ENCODE measurements at places on chromosomes 11 and 22.

DNA sequence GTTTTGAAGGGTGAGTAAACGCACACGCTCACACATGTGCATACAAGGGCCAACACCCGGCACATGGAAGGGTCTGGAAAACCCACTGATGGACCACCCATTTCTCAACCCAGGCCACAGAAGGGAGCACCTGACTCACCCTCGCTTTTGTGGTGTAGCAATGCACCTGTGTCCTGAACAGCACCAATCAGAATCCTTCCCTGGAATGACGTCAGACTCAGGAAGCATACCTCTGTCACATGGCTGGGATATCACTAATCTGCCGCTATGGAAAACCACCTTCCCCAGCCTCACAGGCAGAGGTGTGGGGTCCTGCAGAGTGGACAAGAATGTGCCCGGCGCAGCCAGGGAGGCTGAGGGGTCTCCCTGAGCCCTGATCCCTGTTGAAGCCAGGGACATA lies 9.0 kb upstream of the OSM start:
- DNase-seq: no peak

GRCh38 chr11:28838741-28839140 lies 730.6 kb downstream of the METTL15 start:
- no peak for DNase-seq

GRCh38 chr11:118910309-118911112 lies 15.2 kb downstream of the BCL9L start:
- DNase-seq: no peak

DNA sequence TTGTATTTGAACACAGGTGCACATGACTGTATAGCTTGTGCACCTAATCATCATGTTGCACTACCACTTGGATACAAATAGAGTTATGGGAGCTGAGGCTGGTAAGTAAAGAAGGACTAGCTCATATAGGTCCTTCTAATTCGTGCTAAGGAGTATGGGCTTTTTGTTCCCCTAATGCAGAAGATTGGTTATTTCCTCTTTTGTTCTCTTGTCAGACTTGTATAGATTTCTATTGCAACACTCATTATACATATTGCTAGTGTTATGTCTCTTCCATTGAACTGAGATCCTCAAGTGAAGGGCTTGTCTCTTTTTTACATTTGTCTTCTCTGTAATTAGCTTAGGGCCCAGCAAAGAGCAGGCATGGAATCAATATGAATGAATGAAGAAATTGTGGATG lies 54.1 kb upstream of the ARHGAP20 start:
- no peak for DNase-seq

GRCh38 chr11:134676516-134677287 lies 264.7 kb upstream of the B3GAT1 start:
- no peak for DNase-seq

DNA sequence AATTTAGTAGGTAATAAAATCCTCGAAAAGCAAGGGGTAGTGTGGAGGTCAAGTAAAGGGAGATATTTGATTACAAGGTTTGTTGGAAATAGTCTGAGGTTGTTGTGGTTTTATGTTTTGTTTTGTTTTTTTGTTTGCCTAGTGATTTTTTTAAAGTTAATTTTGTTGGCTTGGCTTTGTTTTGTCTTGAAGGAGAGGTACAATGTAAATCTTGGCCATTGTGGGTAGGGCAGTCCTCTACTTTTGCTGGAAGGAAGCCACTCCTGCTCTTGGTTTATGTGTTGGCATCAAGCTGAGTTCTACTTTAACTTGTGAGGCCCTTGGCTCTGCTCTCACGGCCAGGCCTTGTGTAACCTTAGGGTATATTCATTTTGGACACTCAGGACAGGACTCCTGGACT lies 3.2 kb downstream of the AMOTL1 start:
- no peak for DNase-seq

DNA sequence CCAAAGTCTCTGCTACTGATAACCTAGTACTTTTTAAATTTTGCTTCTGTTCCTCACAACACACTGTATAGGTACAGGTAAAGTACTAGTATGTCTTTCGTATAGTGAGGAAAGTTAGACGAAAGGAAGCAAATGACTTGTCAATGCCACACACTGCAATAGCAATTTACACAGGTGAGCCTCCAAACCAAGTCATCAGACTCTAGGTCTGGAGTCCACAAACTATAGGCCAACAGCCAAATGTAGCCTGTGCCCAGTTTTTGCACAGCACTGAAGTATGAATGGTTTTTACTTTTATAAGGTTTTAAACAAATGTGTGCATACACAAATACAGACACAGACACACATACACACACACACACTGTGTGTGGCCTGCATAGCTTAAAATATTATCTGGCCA lies 28.1 kb downstream of the ALG8 start:
- DNase-seq: no peak

- no peak for DNase-seq
Observed at GRCh38 chr11:22331771-22332170, 6.4 kb upstream of the SLC17A6 start.

DNA sequence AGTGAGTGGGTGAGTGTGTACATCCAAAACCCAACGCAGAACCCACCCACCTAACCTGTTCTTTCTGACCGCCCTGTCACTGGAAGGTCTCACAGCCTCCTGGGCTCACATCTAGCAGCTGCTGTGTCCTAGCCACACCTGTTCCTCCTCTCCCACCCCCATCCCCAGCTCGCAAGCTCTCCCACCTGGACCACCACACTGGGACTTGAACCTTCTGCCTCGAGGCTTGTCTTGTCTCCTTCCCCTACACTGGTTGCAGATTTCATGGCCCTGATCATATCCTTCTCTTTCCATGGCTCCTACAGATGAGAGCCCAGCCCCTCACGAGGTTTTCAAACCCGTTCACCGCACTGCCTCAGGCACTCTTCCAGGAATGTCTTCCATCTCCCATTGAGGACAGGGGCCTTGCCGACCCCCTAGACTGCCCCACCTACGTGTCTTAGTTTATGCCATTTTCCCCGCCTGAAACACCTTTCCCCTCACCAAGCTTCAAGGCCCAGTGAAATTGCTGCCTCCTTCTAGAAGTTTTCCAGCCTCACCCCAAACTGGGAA lies 6.7 kb downstream of the IFITM10 start:
- no peak for DNase-seq

- no peak for DNase-seq
Observed at GRCh38 chr11:121717296-121717695, 264.5 kb upstream of the SORL1-AS1 start.

DNA sequence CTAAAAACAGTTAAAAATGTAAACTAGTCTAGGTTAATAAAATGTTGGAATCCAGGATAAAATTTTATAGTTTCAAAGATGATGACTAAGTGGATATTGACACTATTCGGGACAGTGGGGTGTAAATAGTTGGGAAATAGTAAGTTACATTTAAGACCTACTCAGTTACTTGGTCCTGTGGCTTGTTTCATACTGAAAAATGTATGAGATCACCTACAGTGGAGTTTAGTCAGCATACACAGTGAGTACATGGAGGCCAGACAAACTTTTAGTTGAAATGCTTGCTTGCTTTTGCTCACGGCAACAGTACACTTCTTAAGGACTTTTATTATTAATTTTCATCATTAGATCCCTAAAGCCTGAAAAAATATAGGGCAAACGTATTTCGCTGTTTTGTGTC lies 16.1 kb downstream of the TRIM22 start:
- DNase-seq: no peak

DNA sequence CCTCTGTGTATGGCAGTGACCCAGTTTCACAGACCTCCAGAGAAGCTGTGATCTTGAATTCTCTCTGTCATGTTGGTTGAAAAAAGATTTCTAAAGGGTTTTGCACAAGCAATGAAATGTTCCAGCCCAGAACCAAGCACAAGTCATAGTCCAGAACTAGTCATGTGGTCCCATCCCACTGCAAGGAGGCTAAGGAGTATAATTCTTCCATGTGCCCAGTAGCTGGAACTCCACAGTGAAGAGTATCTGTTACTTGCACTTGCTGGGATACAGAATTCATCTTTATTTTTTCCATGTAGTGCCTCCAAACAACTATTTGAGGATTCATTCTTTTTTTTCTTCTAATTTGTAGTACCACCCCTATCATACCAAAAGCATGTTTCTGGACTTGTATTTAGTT lies 9.9 kb upstream of the MMP8 start:
- DNase-seq: no peak

DNA sequence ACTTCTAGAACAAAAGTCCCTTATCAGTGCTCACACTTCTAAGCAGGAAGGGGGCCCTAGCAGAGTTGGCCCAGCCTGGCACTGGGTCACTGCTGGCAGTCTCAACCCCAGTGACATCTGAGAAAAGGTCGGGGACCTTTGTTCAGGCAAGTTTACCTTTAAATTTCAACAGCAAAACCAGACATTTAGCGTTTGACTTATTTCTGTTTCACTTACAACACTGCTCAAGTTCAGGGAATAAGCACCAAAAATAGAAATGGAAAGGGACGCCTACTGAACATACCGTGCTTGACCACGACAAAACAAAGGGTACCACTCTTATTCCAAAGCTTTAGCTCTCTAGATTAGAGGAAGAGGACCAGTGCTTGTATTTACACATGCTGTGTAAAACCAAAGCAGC lies 26.2 kb downstream of the PITPNB start:
- no peak for DNase-seq

Data from GDM1 (cell line).